Body of pancreas (tissue), 4 donors: ENCODE measurements at places on chromosomes 1 and 21.
A peak's percentile ranks its signal among the peaks of the same experiment; 100 is the strongest.

GRCh38 chr1:204972426-204972825 lies 70.6 kb upstream of the CNTN2 start:
- DNase-seq: no peak

DNA sequence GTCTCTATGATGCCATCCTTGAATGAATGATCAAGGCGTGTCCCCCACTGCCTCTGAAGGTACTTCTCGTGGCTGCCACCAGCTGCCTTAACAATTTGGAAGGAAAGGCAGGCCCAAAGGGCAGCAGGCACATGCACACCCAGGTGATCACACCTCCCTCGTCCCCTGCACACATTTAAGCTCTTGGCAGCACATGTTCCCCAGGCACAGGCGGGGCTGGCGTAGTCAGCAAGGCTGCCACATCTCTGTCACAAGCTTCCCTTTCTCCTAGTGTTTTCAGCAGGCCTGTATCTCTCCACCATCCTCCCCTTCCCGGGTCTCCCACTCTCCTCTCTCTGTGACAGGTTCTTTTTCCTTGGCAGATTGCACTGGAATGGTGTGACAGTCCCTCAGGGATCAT lies 111.9 kb downstream of the CACNA1E start:
- no peak for DNase-seq

DNA sequence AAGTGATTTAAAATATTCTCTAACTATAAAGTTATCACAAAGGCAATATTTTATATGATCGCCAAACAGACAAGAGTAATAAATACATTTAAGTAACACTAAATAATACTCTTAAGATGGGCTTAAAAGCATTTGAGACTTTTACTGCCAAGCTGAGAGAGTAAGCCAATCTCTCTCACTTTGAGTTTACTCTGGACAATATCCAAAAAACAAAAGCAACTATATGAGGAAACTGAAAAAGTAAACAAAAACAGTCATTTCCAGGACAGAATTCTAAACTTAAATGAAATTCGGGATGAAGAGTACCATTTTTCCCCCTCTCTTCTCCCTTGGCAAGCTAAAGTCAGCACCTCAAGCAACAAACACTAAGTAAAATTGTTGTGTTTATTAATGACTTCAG lies 173.2 kb downstream of the COP1 start:
- no peak for DNase-seq

- DNase-seq: no peak
Measured at GRCh38 chr1:232422098-232422497, 207.8 kb downstream of the SIPA1L2 start.

- no peak for DNase-seq
Measured at GRCh38 chr1:39590546-39590945, 14.0 kb upstream of the PABPC4 start.

- DNase-seq: no peak
Measured at GRCh38 chr1:102884238-102884637, 224.1 kb downstream of the COL11A1 start.

GRCh38 chr1:1683104-1683905 lies 9.3 kb downstream of the SLC35E2B start:
- no peak for DNase-seq

DNA sequence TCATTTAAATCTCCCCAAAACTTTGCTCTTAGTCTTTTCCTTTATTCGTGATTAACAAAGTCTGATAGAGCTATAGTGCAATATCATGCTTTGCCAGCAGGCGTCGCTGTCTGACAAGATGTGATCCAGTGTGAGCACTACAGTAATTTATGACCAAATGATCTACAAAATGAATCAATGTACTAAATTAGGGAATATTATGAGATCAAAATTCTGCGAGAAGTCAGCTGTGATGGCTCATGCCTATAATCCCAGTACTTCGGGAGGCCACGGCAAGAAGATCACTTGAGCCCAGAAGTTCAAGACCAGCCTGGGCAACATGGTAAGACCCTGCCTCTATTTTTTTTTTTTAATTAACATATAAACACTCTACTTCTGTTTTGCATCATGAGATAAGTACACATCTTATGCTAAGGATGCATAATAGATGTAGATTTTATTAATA lies 3.6 kb upstream of the SPSB1 start:
- peak; percentile 74 for DNase-seq

DNA sequence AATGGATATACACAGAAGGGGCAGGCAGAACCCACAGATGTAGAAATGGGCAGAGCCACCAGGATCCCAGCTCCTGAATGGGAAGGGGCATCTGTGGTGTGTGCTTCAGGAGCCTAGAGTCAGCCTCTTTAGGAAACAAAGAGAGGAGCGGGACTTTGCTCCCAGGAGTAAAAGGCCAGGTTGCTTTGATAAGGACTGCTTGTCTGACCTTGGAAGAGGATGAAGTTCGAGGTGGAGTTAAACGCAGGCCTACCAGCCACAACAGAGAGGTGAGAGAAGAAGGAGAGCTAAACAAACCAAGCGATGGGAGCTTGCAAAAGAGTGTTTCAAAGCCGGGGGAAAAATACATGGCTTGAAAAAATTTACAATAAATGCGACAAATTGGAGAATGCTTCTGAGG lies 49.9 kb upstream of the TMPRSS2 start:
- peak; percentile 59 for DNase-seq

GRCh38 chr1:118890851-118891384 lies 97.2 kb downstream of the TBX15 start:
- DNase-seq: no peak

- DNase-seq: no peak
Measured at GRCh38 chr1:29460694-29461093, 224.4 kb downstream of the PTPRU start.

DNA sequence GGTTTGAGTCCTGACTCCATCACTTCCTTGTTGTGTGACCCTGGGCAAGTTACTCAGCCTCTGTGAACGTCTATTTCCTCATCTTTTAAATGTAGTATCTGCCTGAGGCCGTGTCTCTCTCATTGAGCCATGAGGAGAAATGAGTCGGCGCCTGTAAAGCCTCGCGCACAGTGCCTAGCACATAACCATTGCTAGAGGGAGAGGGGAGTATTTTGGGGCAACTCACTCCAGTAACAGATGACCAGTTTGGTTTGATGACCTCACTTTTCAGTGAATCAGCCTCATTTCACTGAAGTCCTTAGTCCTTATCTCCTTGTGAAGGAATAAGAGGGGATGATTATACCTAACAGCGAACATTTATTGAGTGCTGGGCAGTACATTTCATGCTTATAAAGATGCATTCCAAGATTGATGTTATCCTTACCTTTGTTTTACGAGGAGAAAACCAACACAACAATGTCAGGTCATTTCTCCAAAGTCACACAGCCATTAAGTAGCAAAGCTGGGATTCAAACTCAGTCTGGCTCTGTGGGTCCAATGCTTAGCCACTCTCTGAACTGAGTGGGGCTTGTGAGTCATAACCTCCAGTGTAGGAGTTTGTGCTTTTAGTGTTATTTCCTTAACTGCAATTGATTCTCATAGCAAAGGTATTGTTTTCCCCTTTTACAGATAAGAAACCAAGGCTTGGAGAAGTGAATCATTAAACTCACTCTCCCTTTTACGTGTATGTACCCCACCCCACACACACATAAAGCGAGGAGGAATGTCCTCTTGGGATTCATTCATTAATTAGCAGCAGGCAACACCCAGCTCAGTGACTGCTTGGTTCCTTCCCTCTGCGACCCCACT lies 25.9 kb downstream of the KCNC4 start:
- DNase-seq: no peak

GRCh38 chr1:6300342-6301048 lies 39.6 kb upstream of the GPR153 start:
- no peak for DNase-seq

DNA sequence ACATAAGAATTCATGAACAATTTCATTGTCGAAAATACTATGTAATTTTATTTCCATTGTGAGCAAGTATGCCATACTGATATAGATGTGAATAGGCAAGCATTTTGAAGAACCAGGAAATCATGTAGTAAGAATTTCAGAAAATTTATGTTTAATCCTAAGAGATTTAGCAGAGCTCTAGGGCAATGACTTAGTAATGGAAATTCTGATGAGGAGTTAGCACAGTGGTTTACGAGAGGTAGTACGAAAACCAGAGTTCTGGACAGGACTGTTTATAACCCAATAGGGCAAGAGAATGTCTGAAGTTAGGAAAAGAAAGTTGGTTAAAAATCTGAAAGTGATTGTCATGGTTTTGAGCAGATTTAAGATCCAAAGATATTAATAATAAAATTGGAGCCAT lies 439.6 kb upstream of the DEPDC1 start:
- DNase-seq: no peak

- no peak for DNase-seq
Measured at GRCh38 chr1:66265796-66266195, 268.2 kb upstream of the SGIP1 start.

DNA sequence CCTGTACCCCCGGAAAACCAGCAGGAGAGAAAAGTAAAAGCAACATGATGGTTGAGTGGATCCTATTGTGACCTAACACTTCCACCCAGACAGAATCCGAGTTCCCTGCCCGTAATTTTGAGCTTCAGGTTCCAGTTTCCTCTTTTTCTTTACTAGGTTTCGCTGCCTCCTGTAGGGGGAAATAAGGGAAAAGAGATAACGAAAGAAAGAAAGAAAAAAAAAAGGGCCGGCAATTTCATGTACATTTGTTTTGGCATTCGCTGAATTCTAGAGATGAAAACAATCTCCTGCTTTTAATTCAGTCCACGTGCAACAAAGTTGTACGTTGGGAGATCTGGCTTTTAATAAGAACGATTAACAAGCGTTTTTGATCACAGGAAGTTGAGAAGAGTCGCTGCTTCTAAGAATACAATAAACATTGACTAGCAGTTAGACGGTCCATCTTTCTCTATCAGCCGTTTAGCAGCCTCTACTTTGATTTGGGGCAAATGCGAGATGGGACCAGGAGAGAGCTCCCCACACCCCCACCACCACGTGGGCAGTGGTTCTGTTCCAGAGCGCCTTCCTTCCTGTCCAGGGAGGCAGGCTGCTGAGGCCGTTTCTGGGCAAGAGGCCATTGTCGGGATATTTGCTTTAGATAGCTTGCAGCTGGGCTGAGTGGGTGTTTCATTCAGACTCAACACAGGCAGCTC lies 155.9 kb upstream of the RUNX1 start:
- DNase-seq: peak; percentile 83

DNA sequence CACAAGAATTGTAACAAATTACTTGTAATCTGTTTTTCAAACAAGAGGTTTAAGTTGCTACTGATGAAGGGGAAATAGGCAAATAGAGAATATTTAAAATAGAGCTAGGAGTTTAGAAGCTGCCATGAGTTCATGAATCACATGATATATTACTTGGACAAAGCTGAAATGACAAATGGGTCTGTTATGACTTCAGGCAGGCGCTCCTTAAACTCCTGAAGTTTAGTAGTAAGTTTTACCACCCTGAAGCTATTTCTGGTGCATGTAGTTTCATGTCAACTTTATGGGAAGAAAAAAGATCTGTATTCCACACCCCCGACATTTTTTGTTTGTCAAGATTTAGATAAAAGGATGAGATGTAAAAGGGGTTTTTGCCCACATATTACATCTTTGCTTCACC lies 58.5 kb downstream of the PLA2G4A start:
- DNase-seq: no peak

DNA sequence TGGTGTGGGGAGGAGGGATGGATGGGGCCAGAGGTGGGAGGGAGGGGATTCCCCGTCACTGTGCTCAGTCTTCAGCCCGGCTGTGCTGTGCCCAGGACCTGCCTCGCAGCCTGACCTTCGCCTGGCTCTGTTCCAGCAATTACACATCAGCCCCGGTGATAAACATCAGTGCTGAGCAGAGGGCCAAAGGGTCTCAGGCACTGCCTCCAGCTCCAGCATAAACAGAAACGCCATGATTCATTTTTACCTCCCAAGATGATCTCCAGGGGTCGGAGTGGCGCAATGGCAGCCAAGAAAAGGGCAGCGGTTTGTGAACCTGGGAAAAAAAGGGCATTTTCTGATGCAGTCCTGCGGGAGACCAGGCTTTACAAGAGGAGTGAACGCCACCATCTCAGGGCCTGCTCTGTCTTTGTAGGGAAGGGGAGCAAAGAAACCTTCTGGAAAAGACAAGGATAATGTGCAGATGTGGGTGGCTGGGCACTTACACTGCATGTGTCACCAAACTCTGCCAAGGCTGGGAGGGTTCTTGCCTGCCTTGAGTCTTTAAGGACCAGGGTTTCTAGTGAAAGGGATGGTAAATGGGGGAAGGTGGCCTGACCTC lies 28.1 kb downstream of the SHISA4 start:
- DNase-seq: peak; percentile 58

DNA sequence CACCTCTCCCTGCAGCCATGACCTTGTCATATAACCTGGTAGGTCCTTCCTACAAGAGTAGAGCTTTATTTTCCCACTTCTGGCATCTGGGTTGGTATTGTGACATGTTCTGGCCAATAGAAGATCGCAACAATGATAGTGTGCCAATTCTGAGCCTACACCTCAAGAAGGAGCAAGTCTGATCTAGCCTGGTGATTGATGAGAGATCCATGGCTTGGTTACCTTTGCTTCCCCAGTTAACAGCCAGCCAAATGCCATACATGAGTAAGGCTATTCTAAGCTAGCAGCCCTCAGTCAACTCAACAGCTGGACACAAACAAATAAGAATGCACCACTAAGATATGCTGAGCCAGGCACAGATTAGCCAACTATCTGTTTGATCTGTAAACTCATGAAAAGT lies 226.7 kb downstream of the LMO4 start:
- no peak for DNase-seq

GRCh38 chr1:53766194-53766742 lies 27.3 kb upstream of the GLIS1 start:
- no peak for DNase-seq

DNA sequence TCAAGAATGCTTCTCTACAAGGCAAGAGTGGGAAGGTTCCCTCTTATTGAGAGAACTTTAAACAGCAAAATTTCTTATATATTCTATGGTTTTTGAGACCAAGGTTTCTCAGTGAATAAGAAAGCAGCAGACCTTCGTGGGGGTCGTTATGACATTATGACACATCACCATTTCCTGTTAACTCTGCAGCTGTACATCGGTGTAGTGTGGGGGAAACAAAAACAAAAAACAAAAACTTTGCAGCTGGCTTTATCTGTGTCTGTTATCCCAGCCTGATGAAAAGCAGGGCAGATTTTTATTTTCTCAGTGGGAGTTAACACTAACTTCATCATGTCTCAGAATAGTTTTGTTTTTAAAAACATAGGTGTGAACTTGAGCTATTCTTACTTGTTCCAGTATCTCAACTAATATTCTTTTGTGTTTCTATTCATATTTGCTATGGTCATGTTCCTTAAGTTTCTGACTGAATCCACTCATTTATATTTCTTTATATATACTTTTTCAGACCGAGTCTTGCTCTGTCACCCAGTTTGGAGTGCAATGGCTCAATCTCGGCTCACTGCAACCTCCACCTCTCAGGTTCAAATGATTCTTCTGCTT lies 2.1 kb downstream of the SDE2 start:
- DNase-seq: no peak
